ENCODE measurements at places on chromosomes 7 and 10.

DNA sequence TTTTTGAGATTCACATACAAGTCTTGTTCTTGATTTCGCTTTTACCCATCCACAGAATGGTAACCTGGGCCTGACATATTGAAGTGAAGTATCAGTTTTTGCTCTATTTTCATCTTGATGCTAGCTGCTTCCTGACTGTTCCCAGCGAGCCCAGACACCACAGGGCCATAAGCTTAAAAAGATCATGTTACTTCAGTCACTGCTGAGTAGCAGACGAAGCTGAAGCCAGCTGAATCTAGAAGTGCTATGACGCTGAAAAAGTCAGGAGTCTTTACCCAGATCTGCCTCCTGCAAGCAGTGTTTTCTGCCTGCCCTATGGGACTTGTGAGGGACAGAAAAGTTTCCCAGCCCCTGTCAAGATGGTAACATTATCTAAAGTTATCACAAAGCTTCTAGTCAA is 2.7 kb upstream of the PRXL2A start:
- DNase-seq = no peak

DNA sequence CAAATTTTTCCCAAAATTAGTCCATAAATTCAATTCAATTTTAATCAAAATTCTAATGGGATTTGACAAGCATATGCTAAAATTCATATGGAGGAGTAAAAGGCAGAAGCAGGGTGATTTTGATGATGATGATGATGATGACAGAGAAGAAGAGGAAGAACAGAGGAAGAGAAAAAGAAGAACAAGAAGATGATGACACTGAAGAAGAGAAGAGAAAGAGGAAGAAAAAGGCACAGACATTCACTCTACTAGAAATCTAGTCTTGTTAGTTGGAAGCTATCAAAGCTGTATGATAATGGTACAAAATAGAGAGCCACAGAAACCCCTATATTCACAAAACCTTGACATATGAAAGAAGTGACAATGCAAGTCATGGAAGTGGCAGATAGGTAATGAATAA is 157.9 kb downstream of the ELMO1 start:
- no peak for DNase-seq

DNA sequence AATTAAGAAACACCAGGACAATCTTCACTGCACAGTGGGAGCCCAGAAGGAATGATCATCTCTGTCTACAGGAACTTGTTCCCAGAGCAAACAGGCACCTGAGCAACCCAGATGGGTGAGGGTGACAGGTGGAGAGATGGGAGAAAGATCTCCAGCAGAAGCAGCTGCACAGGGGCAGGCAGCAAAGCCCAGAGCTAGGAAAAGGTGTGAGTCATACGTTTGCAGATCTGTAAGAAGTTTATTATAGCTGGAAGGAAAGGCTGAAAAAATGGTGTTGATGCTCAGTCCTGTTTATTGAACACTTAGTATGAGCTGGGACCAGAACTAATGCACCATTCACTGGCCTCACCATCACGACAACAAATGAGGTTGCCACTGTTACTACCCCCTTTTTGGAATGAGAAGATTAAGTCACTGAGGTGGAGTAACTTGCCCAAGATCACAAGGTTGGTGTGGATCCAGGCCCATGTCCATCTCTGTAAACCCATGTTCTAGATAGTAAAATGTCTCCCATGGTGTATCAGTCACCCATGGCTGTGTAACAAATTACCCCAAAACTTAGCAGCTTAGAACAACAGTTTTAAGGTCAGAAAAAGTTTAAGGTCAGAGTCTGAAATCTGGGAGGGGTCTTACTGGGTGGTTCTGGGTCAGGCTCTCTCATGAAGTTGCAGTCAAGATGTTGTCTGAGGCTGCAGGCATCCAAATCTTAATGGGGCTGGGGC is 506.9 kb downstream of the RPS24 start:
- no peak for DNase-seq

- DNase-seq = no peak
These were observed 348.7 kb upstream of the HPS1 start for GRCh38 chr10:98795467-98795866.

- peak; percentile 61 for DNase-seq
These were observed 52.6 kb downstream of the CHST3 start for GRCh38 chr10:72016608-72017300.

- DNase-seq = no peak
These were observed 37.1 kb upstream of the TOMM7 start for GRCh38 chr7:22859641-22860290.

- DNase-seq = no peak
These were observed 25.3 kb downstream of the FKBP6 start for GRCh38 chr7:73353243-73353642.

- DNase-seq = no peak
These were observed 68.6 kb downstream of the NSUN6 start for GRCh38 chr10:18582803-18583202.

GRCh38 chr10:56028298-56029132 is 332.5 kb downstream of the ZWINT start:
- no peak for DNase-seq

DNA sequence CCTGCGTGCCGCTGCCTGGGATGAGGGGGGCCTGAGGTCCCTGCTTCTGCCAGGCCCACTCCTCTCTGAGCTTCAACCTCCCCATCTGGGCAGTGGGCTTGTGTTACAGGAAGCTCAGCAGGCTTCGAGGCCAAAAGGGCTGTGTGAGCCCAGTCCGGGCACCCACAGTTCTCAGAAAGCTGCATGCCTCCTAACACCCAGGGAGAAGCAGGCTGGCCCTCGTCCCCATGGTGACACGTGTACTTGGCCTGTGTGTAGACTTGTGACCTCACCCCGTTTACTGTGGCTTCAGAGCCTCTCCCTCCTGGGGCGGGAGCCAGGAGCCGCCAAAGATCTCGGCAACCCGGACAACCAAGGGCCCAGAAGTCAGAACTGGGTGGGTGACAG is 2.2 kb upstream of the GRIFIN start:
- DNase-seq = peak; percentile 18

DNA sequence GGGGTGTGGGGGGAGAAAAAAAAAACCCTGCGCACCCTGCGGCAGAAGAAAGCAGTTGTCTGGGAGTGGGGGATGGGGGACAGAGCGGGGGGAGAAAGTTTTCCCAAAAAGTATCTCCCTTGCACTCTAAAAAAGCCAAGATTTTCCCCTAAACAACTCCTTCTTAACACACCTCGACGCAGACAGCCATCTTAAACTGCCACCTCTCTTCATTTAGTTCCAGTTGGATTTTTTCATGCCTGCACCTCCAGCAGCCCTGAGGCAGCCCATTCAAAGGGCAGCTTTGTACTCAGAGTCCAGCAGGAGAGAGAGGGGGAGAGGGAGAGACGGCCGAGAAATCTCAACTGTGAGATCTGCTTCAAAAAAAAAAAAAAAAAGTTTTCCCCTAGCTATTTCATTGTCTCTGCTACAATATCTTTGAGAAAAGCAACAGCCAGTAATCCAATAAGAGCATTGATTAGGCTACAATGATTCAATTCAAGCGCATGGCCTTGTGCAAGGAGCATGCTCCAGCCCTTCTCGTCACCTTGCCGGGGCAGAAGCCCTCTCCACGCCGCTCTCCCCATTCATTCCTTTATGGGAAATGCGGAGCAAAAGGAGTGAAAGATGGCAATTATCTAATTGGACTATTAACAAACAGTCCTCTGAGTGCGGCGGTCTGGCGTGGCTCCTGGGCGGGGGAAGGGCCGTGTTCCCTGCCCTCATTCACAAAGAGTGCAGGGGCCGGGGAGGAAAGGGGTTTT is 939 bp upstream of the VAX1 start:
- no peak for DNase-seq

DNA sequence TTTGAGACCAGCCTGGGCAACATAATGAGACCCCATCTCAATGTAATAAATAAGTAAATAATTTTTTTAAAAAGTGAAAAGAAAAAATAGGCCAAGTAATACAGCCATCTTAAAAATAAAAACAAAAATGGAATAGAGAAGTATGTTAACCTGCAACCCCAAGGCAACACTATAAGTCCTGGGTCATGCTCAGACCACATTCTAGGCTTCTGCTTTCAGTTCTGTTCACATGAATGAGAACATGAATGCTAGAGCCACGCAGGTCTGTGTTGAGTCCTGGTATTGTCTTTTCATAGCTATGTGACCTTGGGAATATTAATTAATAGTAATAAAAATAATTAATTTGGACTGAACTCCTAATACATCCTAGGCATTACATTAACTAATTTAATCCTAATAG is 284.0 kb downstream of the AUTS2 start:
- DNase-seq = no peak

GRCh38 chr7:75650062-75650461 is 88.7 kb downstream of the HIP1 start:
- DNase-seq = peak; percentile 79
